Stimulated activated CD4-positive, alpha-beta T cell treated with anti-CD3 and anti-CD28 coated beads, Interleukin-4, amount 100 ng/mL, for 48 hours (primary cell): ENCODE measurements at places on chromosomes 11 and 22.
A peak's percentile ranks its signal among the peaks of the same experiment; 100 is the strongest.

GRCh38 chr22:19665784-19666672 is 48.3 kb upstream of the SEPTIN5 start:
- no peak for DNase-seq

DNA sequence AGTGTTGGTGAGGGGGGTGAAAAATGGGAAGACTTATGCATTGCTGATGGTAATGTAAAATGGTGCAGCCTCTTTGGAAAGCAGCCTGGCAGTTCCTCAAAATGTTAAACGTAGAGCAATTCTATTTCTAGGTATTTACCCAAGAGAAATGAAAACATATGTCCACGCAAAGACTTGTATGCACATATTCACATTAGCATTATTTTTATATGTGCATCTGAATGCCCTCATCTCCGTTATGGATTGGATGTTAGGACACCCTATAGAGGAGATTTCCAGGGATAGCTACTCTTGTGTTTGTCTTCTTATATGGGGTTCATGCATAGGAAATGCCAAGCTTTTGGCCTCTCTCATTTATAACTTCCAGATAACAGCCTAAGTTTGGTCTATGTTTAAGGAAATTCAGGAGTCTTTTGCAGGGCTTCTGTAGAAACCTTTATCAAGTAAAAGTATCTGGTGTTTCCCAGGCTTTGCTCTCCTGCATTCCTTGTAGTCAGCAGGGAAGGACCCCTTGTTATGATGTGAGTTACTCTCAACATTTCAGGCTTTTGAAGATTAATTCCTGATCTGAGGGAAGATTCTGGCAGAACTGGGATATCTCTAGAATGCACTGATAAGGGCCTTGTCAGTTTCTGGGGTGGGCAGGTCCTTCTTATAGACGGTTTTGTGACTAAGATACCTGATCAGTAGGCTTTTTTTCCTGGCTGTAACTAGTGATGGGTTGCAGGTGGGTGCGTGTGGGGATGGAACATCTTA is 116.8 kb downstream of the TEAD1 start:
- DNase-seq = no peak

DNA sequence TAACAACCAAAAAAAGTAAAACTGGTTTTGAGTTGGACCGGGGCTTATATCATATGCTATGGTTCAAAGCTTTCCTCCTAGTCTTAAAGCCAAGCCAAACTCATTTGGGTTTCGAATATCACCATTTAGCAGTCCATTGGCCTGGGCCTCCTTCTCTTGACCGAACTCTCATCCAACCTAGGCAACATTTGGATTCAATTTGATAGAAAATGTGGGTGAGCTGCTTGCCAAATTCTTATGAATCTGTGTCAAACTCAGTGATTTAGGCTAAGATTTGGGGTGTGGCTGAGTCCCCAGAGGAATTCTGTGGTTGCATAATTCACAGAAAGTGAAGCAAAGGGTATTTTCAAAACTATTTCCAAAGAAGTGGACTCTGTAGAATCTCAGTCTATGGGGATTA is 83.7 kb downstream of the BLID start:
- no peak for DNase-seq

DNA sequence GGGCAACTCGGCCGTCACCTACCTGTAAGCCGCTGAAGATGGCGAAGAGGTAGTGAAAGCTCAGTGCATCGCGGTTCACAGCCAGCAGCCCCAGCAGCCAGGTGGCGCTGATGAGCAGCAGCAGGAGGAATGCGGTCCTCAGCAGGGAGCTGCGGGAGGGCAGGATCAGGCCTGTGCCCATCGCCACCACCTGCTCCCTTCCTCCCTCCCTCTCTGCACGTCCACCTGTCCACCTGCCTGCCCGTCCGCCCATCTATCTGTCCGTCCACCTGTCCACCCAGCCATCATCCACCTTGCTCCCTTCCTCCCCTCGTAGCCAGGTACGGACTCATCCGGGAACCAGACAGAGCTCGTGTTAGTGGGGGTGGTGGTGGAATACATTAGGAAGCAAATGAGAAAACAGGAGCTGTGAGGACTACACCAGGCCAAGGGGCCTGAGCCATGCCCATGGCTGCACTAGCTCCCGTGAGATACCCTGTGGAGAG is 32.2 kb downstream of the TRMU start:
- DNase-seq = peak; percentile 69

- DNase-seq = no peak
Observed at GRCh38 chr11:108198833-108199232, 23.6 kb downstream of the NPAT start.

- DNase-seq = peak; percentile 12
Observed at GRCh38 chr11:14764579-14765527, 121.2 kb downstream of the PDE3B start.

DNA sequence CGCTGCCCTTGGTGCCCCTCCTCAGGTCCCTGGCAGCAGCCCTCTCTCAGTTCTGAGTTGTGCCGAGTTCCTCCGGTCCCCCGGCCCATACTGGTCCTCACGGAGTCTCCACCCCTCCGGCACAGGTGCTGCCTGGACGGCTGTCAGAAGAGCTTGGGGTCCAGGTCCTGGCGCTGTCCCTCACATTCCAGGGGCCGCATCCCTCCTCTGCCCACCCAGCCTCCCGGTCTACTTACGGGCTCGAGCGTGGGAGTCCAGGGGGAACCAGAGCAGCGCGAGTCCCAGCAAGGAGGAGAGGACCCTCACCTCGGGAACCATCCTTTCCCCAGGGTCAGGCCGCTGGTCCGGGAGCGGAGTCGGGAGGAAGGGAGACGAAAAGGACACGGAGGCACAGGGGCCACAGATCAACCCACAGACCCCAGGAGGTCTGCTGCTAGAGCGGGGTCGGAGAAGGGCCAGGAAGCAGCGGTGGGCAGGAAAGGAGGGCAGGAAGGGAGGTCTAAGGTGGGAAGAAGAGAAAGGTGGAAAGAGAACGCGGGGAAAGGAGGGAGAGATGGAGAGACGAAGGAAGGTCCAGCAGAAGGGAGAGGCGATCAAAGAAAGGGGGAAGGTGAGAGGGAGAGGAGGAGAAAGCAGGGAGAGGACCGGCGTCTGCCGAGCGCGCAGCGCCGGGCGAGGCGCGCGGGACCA is 510 bp downstream of the CHRDL2 start:
- DNase-seq = no peak

- no peak for DNase-seq
Observed at GRCh38 chr11:124891373-124891861, 6.2 kb downstream of the ROBO4 start.

GRCh38 chr22:50046481-50047245 is 11.4 kb downstream of the TTLL8 start:
- DNase-seq = no peak

- no peak for DNase-seq
Observed at GRCh38 chr11:28657378-28658030, 549.3 kb downstream of the METTL15 start.

GRCh38 chr11:113188371-113188834 is 126.0 kb upstream of the TTC12 start:
- no peak for DNase-seq

- DNase-seq = no peak
Observed at GRCh38 chr22:41481131-41481830, 12.4 kb downstream of the ACO2 start.

DNA sequence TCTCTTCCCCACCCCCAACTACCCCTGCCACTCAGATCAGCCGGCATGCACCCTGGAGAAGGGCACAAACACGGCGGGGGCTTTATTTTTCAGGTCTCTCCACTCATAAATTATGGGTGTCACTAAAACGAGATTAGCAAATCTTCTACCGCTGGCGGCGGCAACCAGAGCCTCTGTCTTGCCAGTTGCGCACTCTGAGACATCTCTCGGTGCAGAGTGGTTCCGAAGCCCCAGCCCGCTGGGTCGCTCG is 125.3 kb upstream of the C11orf58 start:
- no peak for DNase-seq

- peak; percentile 47 for DNase-seq
Observed at GRCh38 chr22:36385491-36386350, 2.0 kb downstream of the MYH9 start.

DNA sequence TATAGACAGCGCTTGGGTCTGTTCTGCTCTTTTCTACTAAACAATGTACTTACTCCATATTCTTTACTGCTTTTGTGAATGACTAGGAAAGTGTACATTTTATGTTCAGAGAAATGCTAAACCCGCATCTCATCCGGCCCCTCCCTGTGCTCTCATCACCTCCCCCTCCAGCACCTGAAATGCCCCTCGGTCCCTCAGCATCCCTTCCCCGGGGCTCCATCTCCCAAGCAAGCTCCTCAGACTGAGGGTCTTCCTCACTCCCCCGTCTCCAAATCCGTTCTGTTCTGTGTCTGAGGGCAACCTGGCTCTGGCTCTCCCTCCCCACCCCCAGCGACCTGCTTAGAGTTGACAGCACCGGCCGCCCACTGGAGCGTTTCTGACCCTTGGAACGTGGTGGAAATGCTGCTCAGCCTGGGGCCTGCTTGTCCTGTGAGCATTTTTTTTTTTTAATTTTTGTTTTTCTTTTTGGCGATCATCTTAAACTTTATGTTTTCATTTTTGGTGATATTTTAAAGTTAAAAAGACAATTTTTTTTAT is 1.4 kb downstream of the SELENOO start:
- DNase-seq = no peak

- DNase-seq = no peak
Observed at GRCh38 chr11:35038211-35038928, 100.6 kb upstream of the CD44 start.

DNA sequence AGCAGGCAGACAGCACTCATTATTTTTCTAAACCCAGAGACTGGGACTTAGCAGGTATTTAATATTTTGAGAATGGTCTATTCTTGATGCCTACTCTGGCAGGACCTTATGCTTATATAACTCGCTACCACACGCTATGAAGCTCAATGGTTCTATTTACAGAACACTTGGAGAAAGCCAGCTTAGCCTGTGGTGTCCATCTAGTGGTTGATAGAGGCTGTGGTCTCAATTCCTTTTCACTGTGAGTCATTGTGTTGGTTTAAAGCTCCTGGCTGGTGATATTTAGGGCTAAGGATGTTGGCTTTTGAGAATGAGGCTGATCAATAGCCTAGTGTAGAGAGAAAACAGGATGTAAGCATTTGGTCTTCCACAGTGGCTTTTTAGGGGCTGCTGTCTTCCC is 206.4 kb downstream of the DBX1 start:
- no peak for DNase-seq

DNA sequence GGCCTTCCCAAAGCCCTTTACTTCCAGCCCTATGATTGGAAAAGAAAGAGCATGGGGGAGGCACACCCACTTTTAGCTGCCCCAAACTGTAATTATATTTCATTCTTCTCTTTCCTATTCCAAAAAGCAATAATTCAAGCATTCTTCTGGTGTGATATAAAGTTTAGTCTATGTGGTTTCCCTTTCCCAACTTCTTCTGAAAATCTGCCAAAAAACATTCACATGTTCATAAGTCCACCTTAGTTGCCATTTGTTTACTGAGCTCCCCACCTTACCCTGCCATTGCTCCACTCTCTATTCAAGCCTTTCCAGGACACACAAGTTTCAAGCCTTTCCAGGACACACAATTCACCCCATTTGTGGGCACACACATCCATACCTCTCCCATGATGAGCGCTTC is 111.6 kb upstream of the BMAL1 start:
- DNase-seq = no peak

GRCh38 chr11:64445651-64446050 is 86.7 kb downstream of the RPS6KA4 start:
- no peak for DNase-seq

DNA sequence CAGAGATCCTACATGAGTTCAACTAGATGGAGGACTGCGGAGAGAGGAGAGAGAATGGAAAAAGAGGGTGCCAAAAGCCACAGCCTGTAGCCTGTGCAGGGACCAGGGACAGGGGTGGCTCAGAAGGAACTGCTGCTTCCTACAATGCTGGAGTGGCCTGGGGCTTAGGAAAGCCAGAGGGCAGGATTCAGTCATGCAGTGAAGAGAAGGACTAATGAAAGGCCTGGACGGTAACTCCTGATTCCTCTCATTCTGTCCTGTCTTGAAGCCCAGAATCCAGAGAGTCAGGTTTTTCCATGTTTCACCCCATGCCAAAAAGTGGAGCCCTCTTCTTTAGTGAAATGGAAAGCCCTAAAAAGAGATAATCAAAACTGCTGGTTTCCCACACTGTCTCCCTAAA is 48.4 kb upstream of the INCENP start:
- DNase-seq = no peak

- no peak for DNase-seq
Observed at GRCh38 chr11:95937358-95937757, 13.5 kb upstream of the MTMR2 start.

DNA sequence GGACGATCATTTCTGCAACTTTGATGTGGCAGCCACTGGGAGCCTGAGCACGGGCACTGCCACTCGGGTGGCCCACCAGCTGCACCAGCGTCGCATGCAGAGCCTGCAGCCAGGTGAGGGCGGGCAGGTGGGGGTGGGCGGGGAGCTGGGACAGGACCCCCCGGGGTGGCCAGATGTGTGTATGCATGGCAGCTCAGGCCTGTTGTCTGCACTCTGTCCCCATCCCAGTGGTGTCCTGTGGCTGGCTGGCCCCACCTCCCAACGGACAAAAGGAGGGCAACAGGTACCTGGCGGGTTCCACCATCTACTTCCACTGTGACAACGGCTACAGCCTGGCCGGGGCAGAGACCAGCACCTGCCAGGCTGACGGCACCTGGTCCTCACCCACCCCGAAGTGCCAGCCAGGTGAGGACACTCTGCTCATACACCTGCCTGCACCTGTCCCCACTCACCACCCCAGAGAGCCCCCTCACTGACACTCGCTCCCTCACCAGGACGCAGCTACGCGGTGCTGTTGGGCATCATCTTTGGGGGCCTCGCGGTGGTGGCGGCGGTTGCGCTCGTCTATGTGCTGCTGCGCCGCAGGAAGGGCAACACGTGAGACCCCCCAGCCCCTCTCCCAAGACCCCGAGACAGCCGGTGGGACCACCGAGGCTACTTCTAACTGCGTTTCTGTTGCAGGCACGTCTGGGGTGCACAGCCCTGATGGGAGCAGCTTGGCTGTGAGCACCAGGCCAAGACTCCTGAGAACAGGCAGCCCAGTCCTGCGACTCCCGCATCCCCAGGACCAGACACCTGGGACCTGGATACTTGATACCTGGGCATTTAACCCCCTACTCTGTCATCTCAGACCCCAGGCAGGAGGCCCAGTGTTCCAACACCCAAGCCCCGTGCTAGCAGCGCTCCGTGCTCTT is 6.7 kb downstream of the SUSD2 start:
- DNase-seq = no peak

DNA sequence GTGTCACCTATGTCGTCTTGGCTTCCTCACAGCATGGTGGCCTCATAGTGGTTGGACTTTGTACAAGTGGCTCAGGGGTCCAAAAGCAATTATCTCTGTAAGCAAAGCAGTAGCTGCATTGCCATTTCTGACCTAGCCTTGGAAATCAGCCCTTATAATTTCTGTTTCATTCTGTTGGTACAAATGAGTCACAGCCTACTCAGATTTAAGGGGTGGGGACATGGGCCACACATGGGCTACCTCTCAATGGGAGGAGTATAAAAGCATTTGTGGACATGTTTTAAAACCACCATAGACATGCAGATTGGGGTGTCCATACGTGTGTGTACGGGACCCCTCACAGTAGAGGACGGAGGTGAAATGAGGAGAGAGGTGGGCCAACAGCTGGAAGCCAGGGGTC is 41.6 kb downstream of the CHRDL2 start:
- DNase-seq = no peak
